Fibroblast of skin of right biceps (primary cell): ENCODE measurements at places on chromosomes 2 and 18.

GRCh38 chr2:169761970-169762292 lies 28.3 kb downstream of the KLHL23 start:
- DNase-seq: no peak

DNA sequence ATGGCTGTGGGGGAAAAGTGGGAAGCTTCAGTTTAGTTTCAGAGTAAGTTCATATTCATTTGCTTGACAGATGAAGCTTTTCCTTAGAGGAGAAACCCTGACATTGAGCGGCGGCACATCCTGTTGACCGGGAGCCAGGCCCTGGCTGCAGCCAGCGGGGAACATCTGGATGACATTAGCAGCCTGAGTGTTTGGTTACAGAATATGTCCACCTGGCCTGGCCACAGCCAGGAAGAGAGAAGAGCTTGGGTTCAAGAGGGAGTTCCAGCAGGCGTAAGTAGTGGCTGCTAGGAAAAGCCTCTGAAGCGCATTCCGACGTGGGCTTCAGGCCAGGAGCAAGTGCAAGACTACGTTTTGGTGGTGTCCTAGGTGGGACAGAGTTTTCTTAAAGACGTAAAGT lies 144.9 kb upstream of the MYCN start:
- DNase-seq: no peak

DNA sequence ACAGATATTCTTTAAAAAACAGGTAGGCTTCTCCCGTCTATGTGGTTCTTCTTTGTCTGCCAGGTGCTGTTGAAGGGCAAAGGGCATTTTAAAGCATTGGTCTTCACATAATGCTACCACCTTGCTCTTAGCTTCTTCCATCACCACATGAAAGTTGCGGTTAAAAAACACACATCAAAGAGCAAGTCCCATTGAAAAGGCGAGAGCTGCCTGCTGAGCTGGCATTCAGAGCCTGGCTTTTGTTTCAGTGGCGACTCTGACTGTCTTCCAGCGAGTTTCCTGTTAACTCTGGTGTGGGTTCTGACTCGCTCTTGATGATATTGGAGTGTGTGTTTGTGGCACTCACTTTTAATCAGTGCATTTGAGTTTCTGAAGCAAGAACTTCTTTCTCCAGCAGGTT lies 624.9 kb upstream of the FANCL start:
- DNase-seq: no peak

- DNase-seq: no peak
Observed at GRCh38 chr18:13809531-13810255, 14.3 kb upstream of the MC5R start.

DNA sequence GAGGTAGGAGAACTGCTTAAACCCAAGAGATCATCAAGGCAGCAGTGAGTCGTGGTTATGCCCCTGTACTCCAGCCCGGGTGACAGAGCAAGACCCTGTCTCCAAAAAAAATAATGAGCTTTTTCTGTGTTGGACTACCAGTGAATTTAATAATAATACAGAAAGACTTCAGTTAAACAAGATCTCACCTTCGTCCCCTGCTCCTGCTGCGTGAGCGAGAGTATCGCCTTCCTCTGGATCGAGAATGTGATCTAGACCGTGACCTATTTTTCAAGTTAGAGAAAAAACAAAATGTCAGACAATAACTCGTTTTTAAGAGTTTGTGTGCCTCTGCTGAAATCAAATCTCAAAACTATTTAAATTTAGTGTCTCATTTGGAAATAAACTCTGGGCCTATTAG lies 2.8 kb downstream of the SRSF7 start:
- DNase-seq: no peak

DNA sequence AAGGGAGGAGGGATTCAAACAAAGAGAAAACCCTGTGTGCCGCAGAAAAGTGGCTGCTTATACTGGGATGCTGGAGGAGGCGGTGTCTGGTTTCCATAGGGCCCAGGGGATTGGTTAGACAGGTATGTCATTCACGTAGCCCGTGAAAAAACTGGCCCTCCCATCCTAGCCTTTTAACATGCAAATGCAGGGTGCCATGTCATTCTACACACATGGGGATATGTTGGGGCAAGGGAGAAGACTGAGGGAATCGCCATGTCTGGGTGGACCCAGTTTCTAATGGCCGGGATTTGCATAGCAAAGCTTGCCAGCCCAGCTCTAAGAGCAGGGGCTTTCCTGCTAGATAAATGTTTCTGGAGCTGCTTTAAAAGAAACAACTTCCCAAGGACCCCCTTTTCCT lies 8.2 kb upstream of the RNU2-63P start:
- DNase-seq: no peak

- no peak for DNase-seq
Observed at GRCh38 chr2:61733563-61733962, 120.3 kb downstream of the FAM161A start.
